ENCODE measurements at places on chromosomes 6 and 20.

- peak; percentile 69 for DNase-seq
These were observed 20.6 kb upstream of the ARHGAP18 start for GRCh38 chr6:129730477-129731165.

DNA sequence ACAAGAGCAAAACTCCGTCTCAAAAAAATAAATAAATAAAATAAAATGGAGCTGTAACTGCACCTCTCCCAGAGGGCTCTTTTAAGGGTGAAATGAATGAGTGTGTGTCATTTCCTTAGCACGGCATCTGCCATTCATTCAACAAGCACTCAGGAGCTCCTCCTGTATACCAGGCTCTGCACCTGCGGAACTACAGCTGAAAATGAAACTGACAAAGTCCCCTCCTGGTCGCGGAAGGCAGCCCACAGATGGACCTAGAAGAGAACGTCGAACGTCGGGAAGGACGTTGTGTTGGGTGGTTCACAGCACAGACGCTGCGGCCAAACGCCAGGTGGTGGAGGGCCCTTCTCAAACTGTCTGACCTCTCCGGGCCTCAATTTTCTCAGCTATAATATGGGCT is 256.4 kb downstream of the TFAP2C start:
- no peak for DNase-seq

- no peak for DNase-seq
These were observed 165.6 kb downstream of the TRIM27 start for GRCh38 chr6:28758046-28758817.

- DNase-seq = no peak
These were observed 18.4 kb upstream of the MCUR1 start for GRCh38 chr6:13832778-13833177.

DNA sequence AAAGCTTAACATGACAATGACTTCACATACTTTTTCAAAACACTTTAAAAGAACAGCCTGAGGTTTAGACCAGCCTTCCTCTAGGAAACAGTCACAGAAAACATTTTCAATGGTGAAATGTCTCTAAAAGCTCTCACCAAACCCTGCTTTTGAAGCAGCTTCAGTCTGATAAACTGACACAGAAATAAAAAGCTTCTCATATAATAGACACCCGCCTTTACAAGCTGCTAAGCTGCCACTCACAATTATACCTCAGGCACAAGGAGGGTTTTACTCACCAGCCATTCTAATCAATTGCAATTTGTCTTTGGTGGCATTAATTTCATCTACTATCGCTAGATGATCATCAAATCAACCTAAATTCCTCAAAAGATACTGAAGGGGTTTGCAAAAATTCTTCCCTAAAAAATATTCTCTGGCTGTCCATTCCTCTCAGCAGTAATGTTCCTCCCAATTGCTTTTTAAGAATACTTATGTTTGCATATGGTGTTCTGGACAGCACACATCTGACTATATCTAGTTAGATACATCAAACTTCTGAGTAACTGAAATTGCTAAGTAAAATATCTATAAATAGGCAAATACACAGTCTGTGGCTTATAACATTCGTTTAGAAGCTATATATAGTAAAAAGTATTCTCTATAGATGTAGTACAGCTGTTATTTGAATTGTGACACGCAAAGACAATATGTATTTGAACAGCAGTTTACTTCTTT is 29.4 kb downstream of the KIF13A start:
- DNase-seq = no peak

GRCh38 chr6:120262354-120262753 is 912.8 kb upstream of the MAN1A1 start:
- DNase-seq = no peak

DNA sequence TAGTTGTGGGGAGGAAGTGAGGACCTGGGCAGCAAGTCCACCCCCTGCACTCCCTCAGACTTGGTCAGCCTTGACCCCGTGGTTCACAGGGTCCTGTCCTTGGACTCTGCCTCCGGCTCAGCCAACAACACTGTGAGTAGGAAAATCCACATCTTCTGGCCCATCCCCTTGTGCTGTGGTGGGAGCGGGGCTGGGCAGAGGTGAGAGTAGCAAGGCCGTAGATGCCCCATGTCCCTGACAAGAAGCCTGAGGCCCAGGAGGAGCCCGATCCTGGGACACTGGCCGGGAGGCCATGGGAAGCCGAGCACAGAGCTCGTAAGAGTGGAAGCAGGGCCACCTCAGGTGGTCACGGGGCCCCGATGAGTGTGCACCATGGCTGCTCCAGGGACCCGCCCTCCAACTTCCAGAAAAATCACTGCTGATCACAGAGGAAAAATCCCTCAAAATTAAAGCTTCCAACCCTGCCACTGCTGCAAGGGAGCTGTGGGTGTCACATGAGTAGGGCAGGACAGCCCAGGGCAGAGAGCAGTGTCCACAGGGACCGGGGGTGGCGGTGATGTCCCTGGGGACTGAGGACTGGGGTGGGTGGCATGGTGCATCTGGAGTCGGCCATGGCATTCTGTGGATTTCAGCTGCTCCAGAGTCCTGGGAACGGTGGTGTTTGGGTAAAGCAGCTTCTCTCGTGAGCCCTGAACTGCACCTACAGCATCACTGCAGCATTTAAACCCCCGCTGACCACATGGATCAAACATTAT is 189.4 kb downstream of the DLL1 start:
- no peak for DNase-seq

DNA sequence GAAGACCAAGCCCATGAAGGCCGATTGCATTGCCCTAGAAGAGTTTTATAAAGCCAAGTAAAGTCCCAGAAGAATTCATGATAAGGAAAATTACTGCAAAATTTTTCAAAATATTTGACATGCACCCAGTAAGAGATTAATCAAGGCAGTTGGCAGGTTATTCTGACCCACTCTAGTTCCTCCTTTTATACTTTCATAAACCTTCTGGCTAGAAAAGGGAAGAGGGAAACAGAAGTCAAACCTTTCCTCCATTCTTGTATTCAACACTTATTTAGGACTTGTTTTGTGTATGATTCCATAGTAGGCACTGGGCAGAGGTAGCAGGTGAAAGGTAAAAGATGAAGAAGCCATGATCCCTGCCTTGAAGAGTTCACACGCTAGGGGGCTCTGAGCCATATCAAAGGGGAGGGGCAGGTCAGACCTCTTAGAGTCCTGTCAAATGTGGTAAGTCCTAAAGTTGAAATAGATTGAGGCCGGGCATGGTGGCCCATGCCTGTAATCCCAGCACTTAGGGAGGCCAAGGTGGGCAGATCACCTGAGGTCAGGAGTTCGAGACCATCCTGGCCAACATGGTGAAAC is 85.4 kb downstream of the NDUFAF5 start:
- DNase-seq = no peak

GRCh38 chr20:11143481-11143880 is 469.7 kb upstream of the JAG1 start:
- no peak for DNase-seq

DNA sequence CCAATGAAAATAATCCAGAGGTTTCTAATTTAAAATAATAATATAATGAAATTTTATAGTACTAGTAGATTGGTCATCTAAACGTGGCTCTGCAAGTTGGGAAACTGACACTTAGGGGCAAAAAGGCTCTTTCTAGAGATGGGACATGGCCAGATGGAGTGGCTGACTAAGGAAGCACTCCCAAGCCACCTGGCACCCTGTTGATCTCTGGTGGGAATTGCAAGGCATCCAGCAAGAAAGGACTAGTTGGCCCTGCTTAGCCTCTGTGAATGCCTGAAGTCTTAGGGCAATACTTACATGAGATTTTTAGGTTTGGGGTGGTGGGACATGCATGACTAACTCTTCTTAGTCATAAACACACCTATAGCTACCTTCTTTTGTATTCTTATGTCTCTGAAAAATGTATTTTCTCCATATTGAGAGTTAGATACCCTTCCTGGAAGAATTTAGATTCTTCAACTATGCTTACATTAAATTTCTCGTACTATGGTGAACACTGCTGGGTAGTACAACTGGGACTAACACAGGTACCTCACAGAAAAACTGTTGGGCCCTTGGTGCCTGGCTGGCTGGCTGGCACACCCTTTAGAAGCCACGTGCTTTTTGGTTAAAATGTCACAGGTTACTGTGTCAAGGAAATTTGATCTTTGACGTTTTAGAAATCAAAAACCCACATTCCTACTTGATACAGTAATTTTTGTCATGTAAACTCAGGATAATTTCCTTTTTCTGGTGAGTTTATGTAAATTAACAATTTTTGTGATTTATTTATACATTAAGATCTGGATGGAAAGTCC is 25.0 kb upstream of the SH3BGRL2 start:
- no peak for DNase-seq

- no peak for DNase-seq
These were observed 48.2 kb downstream of the FRK start for GRCh38 chr6:116012471-116012949.

- DNase-seq = no peak
These were observed 73.7 kb upstream of the CITED2 start for GRCh38 chr6:139448051-139448649.

DNA sequence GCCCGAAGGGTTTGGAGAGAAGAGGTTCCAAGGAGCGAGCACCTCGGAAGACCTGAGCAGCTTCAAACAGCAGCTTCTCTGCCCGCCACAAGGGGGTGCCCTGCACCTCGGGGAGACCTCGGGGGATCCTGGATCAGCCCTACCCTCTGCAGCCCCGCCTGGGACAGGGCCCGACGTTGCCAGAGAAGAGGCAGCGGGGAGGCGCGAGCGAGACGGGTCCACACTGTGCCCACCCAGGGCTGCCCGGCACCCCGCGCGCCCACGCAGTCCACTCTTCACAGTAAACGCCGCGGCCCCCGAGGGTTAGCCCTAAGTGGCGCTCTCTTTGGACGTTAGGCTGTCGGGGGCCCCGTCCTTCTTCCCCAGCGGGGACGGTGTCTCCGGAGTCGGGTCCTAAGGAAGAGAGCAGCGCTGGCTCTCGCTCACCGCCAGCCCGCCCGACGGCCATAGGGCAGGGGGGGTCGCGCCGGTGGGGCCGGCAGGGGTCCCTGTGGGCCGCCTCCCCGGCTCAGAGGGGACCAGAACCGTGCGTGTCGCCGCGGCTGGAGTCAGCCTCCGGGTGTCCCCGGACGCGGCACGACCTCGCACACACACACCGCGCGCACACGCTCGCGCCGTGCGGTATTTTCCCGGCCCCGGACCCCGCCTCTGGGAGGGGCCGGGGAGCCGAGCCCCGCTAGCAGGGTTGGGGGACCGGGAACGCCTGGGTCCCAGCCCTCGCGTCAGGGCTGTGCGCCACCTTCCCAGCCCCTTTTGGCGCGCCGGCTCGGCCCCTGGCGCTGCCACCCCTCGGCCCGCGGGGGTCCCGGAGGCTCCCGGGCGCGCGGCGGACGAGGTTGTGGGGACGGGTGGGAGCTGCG is 929 bp downstream of the CDH22 start:
- DNase-seq = peak; percentile 56

Measured in CD4-positive, alpha-beta T cell (primary cell).